NCI-H1105 (cell line): ENCODE measurements at places on chromosomes 12 and 14.
A peak's percentile ranks its signal among the peaks of the same experiment; 100 is the strongest.

DNA sequence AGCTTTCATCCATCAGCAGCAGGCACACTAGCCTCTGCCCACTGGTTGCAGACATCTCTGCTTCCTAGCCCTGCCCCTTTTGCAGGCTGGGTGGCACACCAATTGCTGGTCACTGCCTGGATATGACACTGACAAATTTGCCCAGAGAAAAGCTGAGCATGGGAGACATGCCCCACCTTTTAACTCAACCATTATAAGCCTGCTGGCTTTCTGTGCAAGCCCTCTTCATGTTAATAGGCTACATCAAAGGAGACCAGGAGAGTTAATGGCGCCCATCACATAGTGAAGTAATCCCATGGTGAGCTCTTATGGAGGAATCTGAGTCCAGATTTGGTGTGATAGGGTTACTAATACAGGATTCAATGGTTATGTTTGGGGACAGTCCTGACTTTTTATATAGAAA lies 139.2 kb downstream of the KICS2 start:
- DNase-seq = peak; percentile 40

DNA sequence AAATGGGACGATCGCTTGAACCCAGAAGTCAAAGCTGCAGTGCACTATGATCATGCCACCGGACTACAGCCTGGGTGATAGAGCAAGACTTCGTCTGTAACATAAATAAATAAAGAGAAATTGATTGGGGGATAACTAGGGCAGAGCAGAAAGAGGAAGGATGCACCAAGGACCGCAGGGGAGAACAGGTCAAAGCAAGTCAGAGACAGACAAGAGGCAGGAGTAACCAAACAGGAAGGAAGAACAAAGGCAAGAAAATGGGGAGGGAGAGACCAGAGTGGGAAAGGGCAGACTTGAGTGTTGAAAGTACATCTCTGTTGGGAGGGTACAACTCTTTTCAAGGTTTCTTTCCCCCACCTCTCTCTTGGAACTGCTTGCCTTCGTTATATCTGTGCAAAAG lies 50.8 kb upstream of the ELK3 start:
- DNase-seq = no peak

DNA sequence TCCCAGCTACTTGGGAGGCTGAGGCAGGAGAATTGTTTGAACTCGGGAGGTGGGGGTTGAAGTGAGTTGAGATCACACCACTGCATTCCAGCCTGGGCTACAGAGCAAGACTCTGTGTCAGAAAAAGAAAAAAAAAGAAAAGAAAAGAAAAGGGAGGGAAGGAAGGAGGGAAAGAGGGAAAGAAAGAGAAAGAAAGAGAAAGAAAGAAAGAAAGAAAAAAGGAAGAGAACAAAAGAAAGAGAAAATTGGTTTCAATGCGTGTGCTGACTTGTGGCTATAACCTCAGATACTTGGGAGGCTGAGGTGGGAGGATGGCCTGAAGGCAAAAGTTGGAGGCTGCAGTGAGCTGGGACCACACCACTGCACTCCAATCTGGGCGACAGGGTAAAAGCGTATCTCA lies 128.4 kb upstream of the TBX3 start:
- no peak for DNase-seq

DNA sequence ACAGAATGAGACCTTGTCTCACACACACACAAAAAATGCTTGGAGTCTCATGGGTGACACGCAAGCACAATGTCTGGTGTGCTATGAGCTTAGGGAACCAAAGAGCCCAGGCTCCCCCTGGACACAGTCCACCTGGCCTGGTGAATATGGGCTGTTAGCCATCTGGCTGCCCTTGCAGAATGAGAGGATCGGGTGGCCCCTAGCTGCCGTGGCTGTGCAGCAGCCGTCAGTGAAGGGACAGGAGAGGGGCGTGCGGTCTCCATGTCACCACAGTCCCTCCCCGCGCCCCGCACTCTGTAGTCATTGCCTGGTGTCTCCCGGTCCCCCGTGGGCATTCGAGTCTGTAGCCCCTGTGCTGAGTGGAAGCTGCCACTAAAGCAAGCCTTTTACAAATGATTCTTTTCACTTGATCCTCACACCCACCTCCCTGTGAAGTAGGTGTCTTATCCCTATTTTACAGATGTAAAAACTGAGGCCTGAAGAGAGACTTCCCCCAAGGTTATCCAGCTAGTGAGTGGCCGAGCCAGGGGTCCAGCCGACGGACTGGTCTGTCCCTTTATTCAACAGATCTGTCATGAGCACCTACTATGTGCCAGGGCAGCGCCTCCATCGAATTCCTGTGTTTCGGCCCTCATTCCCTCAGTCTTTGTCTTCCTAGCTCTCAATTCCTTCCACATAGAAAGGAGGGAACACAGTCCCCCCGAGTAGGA lies 18.8 kb downstream of the MVK start:
- DNase-seq = no peak

- DNase-seq = no peak
Measured at GRCh38 chr12:53299101-53299453, 418 bp upstream of the MYG1 start.

DNA sequence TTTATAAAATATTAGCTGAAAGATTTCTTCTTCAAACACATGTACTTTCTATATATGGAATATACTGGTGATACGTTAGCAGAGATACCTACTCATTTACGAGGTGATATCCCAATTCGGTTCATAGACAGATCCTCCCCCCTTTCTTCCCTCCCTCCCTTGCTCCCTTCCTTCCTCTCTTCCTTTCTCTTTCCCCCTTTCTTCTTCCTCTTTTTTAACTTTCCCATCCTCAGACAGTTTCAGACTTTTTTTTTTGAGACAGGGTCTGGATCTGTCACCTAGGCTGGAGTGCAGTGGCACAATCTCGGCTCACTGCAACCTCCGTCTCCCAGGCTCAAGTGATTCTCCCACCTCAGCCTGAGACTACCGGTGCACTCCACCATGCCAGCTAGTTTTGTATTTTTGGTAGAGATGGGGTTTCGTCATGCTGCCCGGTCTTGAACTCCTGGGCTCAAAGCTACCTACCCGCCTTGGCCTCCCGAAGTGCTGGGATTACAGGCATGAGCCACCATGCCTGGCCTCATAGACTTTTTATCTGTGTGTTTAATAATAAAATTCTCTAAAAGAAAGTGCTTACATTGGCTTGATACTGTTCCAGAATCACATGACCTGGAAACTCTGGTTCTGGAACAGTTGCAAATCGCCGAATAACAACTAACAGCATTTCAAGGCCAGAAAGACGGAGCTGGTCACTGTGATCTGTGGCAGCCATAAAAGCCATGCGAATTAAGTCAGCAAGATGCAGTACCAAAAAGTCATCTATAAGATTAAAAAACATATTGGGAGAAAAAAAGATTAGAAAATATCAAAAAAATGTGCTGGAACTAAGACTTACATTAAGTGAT lies 99.2 kb downstream of the HEATR5A start:
- no peak for DNase-seq

DNA sequence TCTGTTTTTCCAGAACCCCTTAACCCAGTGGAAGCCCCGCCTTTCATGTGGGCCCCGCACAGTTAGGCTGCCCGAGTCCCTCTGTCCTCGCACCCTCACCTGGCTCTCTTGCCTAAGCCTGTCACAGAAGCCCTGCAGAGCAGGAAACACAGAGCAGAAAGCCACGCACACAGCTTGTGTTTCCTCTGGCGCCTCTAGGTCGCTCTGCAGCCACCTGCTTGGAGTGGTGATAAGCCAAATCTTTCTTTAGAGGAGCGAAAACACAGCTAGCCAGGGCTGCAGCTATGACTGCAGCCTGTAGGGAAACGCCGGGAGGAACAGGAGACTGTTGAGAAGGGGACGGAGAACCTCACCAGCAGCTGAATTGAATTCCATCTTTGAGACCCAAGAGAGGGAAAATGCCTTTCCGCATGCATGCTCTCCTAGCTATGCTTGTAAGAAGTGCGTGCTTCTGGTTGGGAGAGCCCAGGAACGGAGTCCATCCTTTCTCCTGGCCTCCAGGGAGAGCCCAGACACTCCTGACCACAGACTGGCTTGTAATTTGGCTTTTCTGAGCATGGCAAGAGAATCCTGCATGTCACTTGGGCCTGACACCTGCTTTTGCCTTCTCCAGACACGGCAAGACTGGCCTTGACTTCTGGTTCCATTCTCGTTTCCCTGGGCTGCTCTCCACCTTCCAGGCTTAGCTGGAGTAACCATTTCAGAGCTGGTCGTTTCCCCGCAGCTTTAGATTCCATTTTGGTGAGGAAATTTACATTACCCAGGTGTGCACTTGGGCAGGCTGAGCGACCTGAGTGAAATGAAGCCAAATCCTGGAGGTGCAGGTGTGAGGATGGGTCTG lies 301.6 kb downstream of the CACNA1C start:
- peak; percentile 32 for DNase-seq

- no peak for DNase-seq
Measured at GRCh38 chr12:102728506-102729242, 188.4 kb downstream of the PAH start.

GRCh38 chr14:72682188-72682587 lies 211.7 kb downstream of the DPF3 start:
- DNase-seq = no peak

DNA sequence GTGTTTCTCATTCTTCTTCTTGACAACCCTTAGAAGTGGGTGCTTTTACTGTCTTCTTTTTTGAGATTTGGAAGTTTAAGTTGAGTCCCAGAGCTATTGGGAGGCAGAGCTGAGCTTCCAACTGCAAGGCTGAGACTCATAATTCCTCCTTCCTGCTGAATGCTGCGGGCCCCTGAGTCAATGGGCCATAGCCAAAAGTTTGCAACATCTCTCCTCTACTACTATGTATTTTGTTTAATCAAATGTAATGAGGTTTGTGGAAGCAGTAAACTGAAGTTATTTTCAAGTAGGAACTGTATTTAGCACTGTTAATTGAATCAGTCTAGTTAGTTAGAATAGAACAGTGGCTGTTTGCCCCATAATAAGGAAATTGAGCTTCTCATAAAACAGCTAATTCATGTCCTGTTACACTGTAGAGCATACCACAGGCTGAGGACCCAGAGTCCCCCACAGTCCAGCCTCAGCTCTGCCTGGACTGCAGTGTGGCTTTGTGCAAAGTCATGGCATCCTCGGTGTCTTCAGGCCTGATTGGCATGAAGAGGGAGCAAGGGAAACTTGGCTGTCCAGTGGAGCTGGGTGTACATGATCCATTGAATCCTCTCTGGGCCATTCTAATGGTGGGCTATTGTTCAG lies 631.7 kb downstream of the VRK1 start:
- no peak for DNase-seq

- no peak for DNase-seq
Measured at GRCh38 chr12:117789195-117789912, 179.4 kb downstream of the KSR2 start.

DNA sequence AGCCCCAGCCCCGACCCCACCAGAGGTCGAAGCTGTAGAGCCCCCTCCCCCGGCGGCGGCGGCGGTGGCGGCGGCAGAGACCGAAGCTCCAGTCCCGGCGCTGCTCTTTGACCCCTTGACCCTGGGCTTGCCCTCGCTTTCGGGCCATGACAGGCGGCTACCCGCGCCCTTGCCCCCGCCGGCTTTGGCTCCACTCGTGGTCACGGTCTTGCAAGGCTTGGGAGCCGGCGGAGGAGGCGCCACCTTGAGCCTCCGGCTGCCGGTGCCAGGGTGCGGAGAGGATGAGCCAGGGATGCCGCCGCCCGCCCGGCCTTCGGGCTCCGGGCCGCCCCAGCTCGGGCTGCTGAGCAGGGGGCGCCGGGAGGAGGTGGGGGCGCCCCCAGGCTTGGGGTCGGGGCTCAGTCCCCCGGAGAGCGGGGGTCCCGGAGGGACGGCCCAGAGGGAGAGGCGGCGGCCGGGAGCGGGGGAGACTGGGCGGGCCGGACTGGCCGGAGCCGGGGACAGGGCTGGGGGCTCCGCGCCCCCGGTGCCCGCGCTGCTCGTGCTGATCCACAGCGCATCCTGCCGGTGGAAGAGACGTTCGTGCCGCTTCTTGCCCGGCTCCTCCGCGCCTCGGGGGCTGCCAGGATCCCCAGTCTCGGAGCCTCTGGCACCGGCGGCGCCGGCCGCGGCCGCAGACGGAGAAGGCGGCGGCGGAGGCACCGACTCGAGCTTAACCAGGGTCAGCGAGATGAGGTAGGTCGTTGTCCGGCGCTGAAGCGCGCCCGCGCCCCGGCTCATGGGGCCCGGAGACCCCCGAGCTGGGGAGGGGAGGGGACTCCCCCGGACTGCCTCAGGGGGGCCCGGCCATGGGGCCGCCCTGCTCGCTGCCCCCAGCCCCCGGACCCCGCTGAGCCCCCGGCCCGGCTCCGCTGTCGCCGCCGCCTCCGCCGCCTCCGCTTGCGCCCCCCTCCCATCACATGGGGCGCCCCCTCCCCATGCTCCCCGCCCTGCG lies 778 bp downstream of the AGAP2 start:
- DNase-seq = no peak

DNA sequence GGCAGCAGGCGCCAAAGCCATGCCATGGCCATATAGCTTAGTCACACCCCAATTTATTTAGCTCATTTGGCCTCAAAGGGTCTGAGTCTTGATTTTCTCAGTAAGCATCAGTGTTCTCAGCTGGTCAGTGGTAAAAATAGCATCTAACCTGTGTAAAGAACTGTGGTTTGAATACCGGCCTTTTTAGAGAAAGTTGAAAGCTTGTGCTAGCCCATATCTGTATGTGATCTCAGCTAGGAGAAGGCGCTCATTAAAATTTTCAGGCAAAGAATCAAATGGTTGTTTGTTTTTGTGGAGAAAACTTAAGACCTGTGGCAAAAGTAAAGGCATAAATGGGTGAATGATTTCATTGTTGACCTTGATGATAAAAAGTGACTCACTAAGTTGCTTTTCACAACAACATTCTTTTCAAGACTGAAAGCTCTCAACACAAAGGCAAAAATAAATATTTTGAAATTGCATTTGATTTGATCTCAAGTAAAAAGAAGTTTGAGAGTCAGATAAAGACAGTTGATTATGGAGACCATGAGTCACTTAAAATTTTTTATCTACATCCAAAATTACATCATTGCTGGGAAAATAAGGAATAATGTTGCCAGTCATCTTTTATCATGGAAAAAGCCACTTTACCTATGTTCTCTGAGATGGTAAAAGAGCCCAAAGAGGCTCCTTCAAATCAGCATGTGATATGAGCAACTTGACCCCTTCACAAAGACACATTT lies 128.5 kb upstream of the RGS6 start:
- DNase-seq = no peak

GRCh38 chr12:113260636-113261300 lies 39.5 kb downstream of the TPCN1 start:
- DNase-seq = no peak

DNA sequence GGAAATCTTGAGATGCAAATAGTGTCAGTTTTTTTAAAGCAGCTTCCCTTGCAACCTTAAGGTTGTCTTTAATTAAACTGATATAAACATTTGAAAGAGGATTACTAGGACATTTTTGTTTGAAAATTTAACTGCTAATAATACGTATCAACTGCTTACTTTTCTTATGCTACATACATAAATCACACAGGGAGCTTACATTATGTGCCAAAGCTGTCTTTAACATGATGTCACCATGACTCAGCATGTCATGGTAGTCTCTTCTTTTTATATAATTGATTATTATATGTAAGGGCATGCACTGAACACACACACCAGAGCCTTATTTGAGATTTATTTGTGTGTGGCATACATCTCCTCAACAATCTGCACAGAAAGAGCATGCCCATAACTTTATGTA lies 63.0 kb upstream of the PTHLH start:
- no peak for DNase-seq

GRCh38 chr14:24784981-24785380 lies 151.0 kb upstream of the GZMB start:
- DNase-seq = no peak
